ENCODE measurements at places on chromosomes 11 and 22.

- DNase-seq, result no peak
These were observed 63.9 kb upstream of the CSNK2A3 start for GRCh38 chr11:11416917-11417316.

- DNase-seq, result no peak
These were observed 87.0 kb downstream of the SCN3B start for GRCh38 chr11:123567466-123567865.

DNA sequence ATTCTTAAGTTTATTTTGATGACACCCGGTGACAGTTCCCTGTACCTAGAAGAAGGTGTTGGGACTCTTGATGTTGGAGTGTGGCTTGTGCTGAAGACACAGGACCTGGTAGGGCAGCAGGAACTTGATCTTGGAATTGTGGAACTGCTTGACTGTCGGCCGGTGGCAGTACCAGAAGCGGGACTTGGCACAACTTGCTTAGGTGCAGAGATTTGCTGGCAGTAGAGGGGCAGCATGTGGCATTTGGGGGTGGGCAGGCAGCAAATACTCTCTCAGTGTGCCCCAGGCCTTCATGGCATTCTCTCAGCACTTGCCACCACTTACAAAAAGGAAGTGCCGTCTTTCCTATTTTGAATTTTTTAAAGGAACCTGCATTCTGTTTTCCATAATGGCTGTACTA, 3.6 kb downstream of the PEX26 start:
- DNase-seq, result no peak

DNA sequence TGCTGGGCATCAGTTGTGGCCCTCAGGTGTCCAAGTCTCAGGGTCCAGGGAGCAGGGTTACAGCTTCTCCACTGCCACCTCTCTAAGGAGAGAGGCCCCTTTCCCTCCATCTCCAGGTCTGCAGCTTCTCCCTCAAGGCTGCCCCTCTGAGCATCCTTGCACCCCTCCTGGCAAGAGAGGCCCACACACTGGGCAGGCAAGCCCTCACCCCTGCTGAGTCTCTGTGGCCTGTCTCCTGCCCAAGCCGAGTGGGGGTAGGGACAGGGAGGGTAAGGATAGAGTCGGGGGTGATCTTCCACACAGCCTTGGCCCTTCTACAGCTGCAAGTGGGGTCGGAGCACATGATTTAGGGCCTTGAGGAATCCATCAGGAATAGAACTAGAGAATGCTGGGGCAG, 76.6 kb downstream of the ST3GAL4 start:
- no peak for DNase-seq

DNA sequence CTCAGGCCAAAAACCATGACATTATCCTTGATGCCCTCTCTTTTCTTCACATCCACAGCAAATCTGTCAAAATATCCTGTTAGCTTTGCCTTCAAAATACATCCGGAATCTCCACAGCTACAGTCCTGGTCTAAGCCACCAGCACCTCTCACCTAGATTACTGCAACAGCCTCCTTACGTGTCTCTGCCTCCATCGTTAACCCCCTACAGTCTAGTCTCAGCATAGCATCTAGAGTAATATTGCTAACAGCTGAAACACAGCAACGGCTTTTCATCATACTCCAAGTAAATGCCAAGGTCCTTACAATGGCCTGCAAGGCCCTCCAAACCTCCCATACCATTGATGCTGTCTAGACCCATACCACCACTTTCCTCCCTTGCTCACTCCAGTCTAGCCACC, 4.4 kb downstream of the TSG101 start:
- DNase-seq, result no peak

DNA sequence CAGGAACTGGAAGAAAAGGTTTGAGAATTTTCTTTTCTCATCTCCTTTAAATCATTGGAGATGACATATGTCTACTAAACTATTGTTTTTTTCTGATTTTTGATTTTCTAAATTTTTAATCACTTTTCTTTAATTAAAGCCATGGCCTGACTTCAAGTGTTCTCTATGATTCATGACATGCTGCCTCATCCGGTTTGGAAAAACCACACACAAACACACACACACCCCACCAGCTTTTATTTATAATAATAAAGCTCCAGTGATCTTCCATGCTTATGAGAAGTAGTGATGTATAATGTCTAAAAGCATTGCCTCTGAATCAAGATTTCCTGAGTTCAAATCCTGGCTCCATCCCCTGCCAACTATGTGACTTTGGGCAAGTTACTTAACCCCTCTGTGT, 179.2 kb downstream of the SPON1 start:
- no peak for DNase-seq

GRCh38 chr11:12961615-12962014, 47.5 kb upstream of the RASSF10 start:
- no peak for DNase-seq

DNA sequence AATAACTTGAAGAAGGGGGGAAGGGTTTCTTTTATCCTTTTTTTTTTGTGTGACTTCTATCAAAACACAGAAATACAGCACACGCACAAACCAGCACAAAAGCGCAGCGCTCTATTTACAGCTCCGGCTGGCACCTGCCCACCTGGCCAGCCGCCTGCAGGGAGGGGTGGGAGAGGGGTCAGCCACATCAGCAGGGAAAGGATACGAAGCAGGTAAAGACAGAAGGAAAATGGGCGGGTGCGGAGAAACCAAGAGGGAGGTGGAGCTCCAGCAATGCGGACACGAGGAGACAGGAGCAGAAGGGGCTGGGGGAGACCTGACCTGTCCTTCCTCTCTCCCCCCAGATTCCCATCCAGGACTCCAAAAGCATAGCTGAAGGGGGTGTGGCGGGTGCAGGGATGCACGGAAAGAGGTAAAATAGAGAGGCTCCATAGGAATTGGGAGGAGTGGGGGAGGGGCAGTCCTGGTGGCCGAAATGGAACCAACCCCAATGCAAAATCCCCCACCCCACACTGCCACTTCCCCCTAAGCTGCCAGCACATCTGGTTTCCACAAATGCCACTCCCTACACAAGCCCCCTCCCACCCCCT, 14.1 kb downstream of the CXCR5 start:
- DNase-seq, result no peak

DNA sequence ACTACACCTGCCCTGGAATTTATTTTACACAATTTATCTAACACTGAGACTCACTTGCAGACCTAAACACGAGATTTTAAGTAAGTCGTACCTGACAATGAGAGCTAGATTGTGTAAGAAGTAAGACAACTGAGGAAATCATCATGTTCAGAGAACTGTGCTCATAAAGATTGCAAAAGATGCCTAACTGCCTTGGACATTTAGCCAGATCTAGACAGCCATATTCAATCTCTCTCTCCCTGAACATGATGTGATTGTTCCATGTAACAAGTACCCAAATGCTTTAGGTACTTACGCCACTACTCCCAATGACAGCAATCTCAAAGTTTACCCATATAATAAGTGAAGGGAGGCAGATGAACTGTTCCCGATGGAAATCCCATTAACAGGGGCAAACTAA, 209.8 kb upstream of the PITPNB start:
- no peak for DNase-seq

DNA sequence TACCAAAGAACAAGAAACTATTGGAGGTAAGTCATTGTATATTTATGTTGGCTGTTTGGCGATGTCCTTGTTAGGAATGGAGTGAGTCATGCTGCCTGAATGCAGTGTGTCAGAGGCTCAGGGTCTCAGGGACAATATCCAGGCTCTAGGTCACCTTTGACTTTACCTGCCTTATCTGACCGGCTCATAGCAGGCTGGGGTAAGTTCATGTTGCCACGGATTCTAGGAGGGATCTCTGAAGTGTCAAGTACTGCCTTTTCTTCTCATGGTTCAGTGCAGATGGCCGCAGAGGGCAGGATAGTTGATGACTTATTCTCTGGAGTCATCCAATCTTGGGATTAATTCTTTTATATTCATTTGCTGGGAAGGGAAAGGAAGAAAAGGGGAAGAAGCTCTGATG, 53.2 kb downstream of the SPON1 start:
- no peak for DNase-seq

- no peak for DNase-seq
These were observed 276.7 kb upstream of the API5 start for GRCh38 chr11:43035086-43035485.

Data from NCI-H345 (cell line).